ENCODE measurements at places on chromosomes 11 and 22. TPM values are rescaled to one million over a fixed set of nuclear protein-coding genes. Genes with fewer than 3 reads are reported as not detected.

The MUC6 gene
- total RNA-seq, result 3.0 TPM

The NAALADL1 gene
- 9.4 TPM for total RNA-seq

The RPL27A gene
- 664 TPM for total RNA-seq

The APOBEC3B gene
- total RNA-seq, result 2.7 TPM

The MMP10 gene
- total RNA-seq, result not detected

The OR51F1 gene
- not detected for total RNA-seq

The OR8D4 gene
- not detected for total RNA-seq

The CARNS1 gene
- total RNA-seq, result 1.7 TPM

Data from kidney (tissue), 22 donors.